ENCODE measurements at places on chromosomes 12 and 14.

DNA sequence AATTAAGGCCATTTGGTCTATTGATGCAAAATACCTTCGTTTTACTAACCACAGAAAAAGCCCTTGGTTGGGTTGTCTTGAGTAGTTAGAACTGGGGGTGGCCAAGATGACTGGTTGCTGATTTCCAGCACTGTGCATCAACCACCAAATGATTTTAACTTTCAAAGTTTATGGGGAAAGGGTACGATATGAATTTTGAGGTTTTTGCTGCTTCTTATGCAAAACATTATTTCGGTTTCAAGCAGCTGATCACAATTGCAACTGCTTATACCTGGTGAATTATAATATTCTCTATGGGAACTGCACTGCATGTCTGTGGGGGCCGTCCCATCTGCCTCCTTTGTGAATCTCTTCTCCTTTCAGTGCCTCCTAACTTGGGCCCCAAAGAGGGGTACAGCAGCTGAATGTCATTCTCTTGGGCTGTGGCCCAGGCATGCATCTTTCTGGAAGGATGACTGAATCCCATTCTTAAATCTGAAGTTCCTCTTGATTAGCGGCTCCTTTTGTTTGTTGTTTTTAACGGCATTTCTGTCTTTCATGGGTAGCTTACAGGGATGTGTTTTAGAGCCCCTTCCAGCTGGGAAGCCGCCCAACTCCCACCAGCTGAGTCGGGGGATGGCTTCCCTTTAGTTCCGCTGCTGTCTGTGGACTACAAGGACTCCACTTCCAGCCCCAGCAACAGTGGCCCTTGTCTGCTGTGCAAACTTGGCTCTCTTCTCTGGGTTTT is 479.8 kb downstream of the ZFP36L1 start:
- no peak for DNase-seq

- DNase-seq, result no peak
Observed at GRCh38 chr14:102768223-102769048, 8.8 kb upstream of the TRAF3 start.

DNA sequence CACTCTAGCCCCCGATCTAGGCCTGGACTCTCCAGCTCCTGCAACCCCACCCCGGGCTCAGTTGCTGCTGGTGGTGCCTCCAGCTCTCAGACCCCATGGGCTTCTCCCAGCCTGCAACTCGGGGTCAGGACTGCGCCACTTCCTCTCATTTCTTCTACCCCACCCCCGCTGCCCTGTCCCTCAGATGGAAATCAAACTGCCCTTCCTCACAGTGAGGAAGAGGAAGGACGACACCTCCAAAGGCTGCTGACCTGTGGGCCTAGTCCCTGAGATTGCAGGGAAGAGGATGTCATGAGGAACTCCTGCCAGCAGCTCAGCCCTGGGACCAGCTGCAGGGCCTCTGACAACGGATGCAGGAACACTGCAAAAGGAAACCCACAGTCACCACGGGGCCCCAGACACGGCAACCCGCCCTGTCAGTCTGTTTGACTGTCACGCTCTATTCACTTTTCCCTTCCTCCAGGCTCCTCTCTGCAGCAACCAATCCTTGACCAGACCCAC is 29.3 kb upstream of the PNMA1 start:
- DNase-seq, result no peak

- no peak for DNase-seq
Observed at GRCh38 chr14:48622980-48623379, 947.6 kb upstream of the MDGA2 start.

GRCh38 chr14:24329736-24330135 is 5.1 kb downstream of the ADCY4 start:
- DNase-seq, result no peak

DNA sequence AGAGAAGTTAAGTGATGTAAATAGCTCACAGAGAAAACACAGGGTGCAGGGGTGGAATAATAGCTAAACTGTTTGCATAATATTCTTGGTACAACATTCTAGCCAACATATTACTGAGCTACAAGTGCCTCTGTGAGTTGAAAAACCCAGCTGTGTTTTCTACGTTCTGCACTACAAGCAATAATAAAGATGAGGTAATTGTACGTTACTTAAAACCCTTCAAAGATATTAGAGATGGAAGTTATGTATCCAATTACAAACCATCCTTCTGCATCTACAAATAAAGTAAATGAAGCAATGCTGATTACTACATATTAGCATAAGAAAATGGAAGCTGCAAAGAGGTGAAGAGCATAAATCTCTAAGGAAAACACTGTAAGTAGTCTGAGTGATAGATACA is 271.4 kb downstream of the SSPN start:
- DNase-seq, result no peak

- no peak for DNase-seq
Observed at GRCh38 chr14:74417611-74418010, 8.4 kb downstream of the SYNDIG1L start.

- DNase-seq, result no peak
Observed at GRCh38 chr12:15924956-15925355, 13.8 kb downstream of the DERA start.

- no peak for DNase-seq
Observed at GRCh38 chr12:131084341-131085011, 130.8 kb downstream of the ADGRD1 start.

DNA sequence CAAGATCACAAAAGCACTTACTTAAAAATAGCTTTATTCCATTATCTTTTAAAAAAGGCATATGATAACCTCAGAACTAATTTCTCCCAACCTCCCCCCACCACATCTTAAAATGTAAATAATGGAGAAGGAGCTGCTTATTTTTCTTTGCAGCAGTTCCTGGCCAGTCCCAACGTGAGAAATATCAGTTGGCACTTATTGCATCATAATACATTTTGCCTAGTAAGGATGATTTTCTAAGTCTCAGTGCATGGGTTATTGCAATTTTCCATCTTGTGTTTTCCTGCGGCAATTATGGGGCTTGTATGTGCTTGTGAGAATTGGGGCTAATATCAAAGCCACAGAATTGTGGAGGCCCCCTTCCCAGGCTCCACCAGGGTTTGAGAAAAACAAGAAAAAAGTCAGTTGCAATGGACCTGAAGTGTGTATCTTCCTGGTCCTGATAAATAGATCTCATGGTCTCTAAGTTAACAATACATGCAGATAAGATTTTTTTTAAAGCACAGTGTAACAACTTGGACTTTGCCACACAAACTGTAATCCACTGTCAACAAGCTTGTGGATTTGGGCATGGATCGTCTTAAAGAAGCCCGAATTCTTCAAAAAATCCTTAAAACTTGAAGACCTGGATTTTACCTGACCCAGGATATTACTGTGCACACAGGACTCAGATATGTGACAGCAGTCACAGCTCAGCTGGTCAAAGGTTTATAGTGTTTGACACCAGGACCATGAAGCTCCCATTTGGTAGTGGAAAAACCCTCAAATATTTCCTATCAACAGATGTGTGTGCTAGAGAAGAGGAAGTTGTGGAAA is 2.8 kb upstream of the WSB2 start:
- DNase-seq, result no peak

DNA sequence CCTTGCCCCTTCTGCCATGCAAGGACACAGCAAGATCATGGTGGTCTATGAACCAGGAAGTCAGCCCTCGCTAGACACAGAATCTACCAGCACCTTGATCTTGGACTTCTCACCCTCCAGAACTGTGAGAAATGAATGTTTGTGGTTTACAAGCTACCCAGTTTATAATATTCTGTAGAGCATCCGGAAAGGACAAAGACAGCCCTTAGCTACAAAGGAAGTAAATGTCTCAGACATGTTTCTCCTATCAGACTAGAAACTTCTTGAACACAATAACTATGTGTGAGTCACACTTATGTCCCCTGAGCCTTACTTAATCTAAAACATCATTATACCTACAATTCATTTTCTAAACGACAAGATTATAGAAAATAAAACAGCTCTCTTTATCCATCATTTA is 176.7 kb downstream of the KLHL28 start:
- no peak for DNase-seq

GRCh38 chr14:20818861-20819260 is 16.2 kb upstream of the RNASE1 start:
- DNase-seq, result no peak

DNA sequence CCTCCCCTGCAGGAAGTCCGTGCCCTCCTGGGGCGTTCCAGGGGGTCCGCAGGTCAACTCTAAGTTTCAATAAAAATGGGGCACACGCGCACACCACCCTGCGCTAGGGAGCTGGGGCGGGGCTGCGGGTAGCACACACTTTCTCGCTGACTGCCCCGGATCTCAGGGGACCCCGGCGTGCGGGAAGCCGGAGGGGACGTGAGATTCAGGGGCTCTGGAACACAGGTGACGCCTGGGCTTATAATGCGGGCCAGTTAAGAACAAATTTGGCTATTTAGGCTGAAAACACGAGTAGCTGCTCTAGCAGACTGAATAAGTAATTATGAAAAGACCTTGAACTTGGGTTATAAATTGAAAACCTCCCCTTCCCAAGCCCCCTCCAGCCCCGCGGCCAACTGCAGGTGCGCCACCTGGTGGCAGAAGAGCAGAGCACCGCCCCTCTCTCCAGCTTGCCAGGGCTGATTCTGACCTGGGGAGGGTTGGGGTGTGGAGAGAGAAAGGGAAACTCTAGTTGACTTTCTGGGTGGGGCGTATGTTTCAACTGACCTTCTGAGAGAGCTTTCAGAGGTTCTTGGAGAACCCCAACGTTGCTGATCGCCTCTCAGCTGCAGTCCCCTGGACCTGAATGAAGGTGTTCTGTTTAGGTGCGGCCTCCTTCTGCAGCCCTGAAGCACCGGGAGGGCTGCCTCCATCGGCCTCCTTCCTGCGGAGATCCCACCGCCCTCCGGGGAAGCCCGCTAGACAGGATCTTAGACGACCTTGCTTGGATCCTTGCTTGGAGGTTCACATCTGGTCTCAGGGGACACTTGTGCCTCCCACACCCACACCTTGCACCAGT is 118.4 kb upstream of the EVL start:
- no peak for DNase-seq

DNA sequence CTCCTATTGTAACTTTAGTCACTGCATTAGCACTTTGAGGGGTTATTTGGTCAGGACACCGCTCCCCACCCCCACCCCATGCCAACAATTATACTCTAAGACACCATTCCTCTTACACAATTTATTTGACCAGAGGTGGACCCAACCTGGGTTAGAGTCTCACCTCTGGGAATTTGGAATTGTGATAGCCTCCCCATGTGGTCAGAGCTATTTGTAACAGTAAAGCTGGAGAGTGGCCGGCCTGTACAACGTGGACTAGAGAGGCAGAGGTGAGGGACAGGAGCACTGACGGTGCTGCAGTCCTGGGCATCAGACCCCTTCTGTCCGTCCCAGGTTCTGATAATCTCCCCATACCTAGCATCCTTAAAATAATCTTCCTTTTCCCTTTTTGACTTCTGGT is 3.3 kb upstream of the HAL start:
- no peak for DNase-seq

Data from NCI-H2081 treated with DMSO at 0.1 percent for 48 hours (cell line).